Thyroid gland (tissue), 4 donors: ENCODE measurements at places on chromosomes 4 and X. TPM values are rescaled to one million over a fixed set of nuclear protein-coding genes. Genes with fewer than 3 reads are reported as not detected.

The ZCCHC12 gene
- total RNA-seq = 4.3 TPM

The MAGEA1 gene
- not detected for total RNA-seq

The OPRPN gene
- total RNA-seq = not detected

The PAGE4 gene
- not detected for total RNA-seq

The HTN1 gene
- total RNA-seq = not detected

The AFM gene
- total RNA-seq = not detected

The EIF2S3 gene
- total RNA-seq = 122 TPM

The GAK gene
- 143 TPM for total RNA-seq

The NDNF gene
- 4.6 TPM for total RNA-seq

The PAGE2 gene
- total RNA-seq = not detected

The HERC5 gene
- 8.2 TPM for total RNA-seq

The UBA6 gene
- total RNA-seq = 180 TPM

DNA sequence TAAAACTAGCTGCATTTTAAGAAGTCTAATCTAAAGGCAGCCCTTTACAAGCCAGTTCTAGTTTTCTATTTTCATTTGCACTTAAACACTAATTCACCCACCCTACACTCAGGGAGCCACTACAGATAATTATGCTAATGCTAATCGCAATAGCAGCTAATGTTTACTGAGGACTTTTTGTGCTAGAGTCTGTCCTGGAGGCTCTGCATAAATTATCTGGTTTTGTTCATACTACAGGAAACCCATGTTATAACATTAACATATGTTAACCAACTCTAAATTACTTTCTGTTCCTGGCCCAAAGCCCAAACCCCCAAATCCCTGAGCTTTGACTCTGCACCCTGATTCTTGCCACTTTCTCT lies 480 bp upstream of the RADX start:
- no peak for DNase-seq

DNA sequence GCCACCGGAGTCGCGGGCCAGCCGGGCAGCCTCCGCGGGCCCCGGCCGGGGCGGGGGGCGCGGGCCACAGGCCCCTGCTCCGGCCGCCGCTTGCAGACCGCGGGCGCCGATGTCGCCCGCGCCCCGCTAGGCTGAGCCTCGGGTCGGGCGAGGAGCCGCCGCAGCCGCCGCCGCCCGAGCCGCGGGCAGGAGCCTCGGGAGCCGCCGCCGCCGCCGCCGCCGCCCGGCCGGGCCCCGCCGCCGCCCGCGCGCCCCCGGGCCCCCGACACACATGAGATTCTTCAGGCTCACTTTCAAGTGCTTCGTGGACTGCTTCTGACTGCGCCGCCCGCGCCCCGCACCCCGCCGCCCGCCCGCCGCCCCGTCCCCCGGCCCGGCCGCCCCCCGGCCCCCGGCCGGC lies 345 bp downstream of the SLC6A8 start:
- no peak for DNase-seq

DNA sequence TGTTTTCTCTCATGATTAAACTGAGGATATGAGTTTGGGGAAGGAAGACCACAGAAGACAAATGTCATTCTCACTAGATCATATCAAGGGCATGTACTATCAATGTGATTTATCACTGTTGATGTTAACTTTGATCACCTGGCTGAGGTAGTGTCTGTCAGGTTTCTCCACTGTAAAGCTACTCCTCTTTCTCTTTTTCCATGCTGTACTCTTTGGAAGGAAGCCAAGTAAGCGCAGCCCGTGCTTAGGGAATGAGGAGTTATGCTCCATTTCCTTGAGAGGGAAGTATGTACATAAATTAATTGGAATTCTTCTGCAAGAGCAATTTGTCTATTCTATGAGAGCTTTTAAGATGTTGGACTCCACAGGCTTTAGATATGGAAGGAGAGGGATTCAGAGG lies 4.0 kb upstream of the KANTR start:
- no peak for DNase-seq

- no peak for DNase-seq
Observed at GRCh38 chr4:111946800-111947199, 198.5 kb upstream of the FAM241A start.

DNA sequence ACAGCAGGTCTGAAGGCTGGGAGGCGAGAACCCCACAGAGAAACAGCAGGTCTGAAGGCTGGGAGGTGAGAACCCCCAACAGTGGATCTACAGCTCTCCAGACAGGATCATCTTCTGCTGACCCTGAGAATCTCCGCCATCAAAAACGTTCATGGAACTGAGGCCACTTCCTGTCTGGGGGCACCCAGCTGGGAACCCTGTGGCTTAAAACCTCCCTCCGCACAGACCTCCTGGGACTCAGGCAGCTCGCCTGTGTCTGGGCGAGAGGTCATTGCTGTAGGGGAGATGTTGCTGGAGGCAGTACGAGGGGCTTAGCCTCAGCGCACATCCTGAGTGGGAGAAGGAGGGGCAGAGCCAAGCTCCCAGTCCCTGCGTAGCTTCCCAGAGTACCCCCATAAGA lies 15.1 kb upstream of the CLDN24 start:
- no peak for DNase-seq

GRCh38 chr4:168853770-168854169 lies 156.3 kb downstream of the CBR4 start:
- DNase-seq = no peak

- no peak for DNase-seq
Observed at GRCh38 chrX:129659861-129660260, 5.1 kb upstream of the APLN start.

DNA sequence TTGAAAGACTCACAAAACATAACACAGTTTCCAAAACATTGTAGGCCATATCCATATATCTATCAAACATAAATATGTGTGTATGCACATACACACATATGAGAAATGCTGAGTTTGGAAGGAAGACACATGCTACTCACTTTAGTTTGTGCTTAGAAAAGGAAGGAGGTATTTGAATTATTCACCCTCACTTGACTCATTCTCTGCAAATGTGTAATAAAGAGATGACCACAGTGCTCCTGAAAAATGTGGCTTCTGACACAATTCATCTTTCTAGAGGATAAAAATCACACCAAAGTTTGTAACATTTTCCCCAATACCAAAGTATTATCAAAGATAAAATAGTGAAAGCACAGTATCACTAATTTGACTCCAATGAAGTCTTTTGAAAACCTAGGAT lies 950.1 kb downstream of the FAT4 start:
- no peak for DNase-seq

DNA sequence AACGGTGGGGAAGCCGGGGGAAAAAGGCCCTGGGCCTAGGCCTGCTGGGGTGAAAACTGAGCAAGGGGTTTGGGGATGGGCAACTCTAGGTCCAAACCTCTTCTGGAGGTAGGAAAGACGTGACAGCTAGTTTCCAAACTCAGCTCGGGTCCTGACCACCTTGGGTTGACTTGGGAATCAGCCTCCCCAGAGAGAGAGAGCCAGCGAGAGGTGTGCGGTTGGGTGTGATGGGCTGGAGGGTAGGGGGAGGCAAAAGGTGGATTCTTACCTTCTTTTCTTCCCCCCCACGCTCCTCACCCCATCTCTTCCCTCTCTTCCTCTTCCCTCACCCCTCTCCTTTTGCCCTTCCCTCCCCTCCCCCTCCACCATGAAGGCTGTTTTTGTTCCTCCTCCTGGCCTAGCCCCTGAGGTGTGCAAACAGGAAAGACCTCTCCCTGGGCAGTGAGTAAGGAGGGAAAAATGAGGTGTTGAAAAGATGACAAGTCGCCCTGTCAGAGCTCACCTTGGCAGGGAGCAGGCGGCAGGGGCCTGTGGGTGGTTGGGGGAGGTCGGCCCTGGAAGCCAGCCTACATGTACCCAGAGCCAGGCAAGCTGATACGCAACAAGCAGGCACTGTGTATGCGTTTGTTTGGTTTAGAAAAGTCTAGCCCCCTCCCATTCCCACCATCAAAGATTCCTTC lies 14.8 kb downstream of the PJA1 start:
- DNase-seq = no peak

- DNase-seq = peak; percentile 23
Observed at GRCh38 chr4:147984065-147984777, 252.3 kb downstream of the ARHGAP10 start.

- DNase-seq = no peak
Observed at GRCh38 chrX:36961590-36961989, 46.6 kb upstream of the FAM47C start.

DNA sequence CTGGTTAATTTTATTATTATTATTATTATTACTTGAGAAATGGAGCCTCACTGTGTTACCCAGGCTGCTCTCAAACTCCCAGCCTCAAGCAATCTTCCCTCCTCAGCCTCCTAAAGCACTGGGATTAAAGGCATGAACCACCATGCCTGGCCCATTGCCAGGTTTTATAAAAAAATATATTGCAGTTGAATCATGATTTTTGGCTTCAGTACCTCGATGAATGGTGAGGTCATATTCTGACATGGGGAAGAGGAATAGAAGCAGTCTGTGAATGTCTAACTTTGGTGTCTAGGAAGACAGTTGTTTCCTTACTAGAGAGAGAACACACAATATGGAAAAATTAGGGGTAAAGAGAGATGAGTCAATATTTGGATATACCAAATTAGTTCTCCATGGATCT lies 32.0 kb downstream of the CCSER1 start:
- no peak for DNase-seq

DNA sequence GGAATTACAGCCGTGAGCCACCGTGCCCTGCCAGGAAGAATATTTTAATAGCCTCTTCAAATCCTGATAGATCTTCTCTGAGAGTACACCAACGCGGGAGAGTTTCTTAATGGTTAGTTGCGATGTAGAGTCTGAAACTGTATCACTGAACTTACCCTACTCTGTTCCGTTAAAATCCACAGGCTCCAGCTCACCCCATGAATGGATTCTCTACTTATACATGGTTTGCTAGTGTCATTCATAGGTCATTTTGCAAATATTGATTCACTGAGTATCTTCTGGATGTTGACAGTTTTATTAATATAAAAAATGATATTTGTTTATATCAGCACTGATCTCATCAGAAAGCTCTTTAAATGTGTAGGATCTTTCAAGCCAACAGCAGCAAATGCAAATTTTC lies 99.9 kb downstream of the FAM193A start:
- no peak for DNase-seq

- no peak for DNase-seq
Observed at GRCh38 chrX:130103605-130104004, 6.7 kb downstream of the ELF4 start.

DNA sequence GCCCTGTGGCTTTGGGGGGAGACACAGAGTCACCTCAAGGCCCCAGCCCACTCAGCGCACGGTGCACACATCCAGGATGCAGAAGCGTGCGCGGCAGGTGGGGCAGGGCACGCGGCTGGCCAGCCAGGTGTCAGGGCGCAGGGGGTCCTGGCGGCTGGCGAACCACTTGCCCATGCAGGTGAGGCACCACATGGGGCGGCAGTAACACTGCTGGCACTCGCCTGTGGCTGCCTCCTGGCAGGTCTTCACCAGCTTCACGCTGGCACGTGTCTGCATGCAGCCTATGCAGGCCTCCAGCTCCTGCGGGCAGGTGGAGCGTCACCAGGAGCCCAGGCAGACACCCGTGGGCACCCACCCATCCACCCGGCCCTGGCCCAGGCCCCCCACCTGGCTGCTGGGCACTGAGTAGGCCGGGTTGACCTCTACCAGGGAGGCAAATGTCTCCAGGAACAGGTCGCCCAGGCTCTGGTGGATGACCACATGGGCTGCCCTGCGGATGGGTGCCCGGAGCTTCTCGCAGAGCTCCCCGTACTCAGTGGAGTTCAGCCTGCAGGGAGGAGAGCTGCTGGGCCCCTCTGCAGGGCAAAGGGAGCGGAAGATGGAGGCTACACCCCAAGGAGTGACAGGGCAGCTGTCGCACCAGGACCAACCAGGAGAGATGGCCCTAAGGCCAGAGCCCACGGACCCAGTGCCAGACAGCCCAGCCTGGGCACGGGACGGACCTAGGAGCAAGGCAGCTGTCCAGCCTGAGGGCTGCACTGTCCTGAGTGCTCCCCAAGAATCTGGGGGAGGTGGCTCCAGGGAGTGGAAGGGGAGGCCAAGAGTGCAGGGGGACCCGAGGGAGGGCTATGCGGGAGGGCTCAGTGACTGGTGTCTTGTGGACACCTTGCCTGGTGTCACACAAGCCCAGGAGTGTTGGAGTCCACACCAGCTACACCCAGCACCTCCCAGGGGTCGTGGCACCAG lies 3.7 kb downstream of the TMEM129 start:
- DNase-seq = no peak

GRCh38 chr4:120348521-120348920 lies 281.9 kb upstream of the MAD2L1 start:
- no peak for DNase-seq

DNA sequence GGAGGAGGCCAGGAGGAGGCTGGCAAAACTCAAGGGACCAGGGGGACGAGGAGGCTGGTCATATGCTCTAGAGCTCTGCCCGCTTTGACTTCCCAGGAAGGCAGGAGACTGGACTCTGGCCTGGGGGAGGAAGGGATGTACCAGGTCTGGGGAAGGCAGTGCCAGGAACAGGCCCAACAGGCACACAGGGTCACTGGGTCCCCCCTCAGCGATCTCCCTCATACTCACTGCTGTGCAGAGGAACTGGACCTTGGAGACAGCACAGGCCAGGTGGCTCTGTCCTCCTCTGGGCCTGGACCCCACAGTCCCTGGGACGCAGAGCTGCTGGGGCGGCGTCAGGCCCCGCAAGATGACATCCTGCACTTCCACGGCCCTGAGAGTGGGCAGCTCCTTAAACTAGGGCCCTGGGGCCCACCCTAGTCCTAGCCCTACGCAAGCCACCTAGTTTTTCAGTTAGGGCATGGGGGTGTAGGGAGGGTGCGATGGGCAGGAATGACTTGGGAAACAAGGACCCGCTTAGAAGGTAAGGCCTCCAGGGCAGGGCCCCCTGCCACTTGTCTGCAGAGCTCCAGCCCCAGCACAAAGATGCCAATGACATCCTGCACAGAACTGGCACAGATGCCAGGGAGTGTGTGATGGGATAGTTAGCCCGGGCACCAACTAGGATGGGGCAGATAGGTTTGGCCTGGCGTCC lies 59.5 kb downstream of the HTRA3 start:
- no peak for DNase-seq

GRCh38 chr4:140976768-140977167 lies 156.5 kb downstream of the RNF150 start:
- no peak for DNase-seq

- no peak for DNase-seq
Observed at GRCh38 chr4:12579172-12579571, 905.0 kb downstream of the RAB28 start.

- no peak for DNase-seq
Observed at GRCh38 chr4:43496602-43497001, 604.1 kb downstream of the GRXCR1 start.

DNA sequence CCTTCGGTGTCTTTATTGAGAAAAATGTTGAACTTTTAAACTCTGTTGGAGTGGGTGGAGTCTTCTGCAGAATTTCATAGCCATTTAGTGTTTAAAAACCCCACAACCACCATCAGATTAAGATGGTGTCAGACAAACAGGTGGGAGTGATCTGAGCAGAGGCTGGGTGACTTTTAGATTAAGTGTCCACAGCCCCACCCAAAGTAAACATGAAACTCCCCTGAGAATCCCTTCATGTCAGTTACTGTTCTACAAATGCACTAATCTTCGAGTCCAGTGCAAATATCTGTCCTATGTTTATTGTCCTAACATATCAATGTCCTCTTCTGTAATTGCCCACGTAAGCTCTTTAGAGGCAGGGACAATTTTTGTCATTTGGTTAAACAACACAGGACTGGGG lies 175.6 kb upstream of the RBPJ start:
- no peak for DNase-seq
